Upper lobe of right lung (tissue), 1 donor: ENCODE measurements at places on chromosomes 7 and 10. TPM values are rescaled to one million over a fixed set of nuclear protein-coding genes. Genes with fewer than 3 reads are reported as not detected.

DNA sequence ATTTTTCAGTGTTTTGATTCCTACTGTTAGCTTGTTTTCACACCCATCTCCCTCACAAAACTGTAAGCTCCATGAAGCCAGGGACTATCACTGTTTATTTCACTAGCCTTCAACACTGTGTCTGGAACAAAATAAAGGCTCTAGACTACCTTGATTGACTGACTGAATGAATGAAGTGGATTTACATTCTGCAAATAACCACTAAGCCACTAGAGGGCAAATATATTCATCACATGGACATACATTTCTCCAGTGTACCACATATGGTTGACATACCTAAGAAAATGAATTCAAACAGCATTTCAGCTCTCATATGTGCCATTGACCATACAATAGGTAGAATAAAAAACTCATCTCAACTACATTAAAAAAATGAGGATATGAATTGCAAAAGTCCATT lies 185.9 kb downstream of the RAB11FIP2 start:
- no peak for DNase-seq
- H3K27me3 ChIP-seq: no peaks in the 10 kb centered on the region
- H3K27ac ChIP-seq: no peak overlapping the region
- no peaks in the 10 kb centered on the region for H3K4me1 ChIP-seq
- no peak overlapping the region for H3K4me3 ChIP-seq

GRCh38 chr10:13110908-13111307 lies 10.9 kb downstream of the OPTN start:
- DNase-seq: no peak
- no peak overlapping the region for H3K4me3 ChIP-seq
- no peaks in the 10 kb centered on the region for H3K27me3 ChIP-seq
- no peak overlapping the region for H3K27ac ChIP-seq
- peaks cover 47% of the 10 kb centered on the region for H3K36me3 ChIP-seq
- H3K4me1 ChIP-seq: peaks cover 8% of the 10 kb centered on the region

- DNase-seq: no peak
- no peaks in the 10 kb centered on the region for H3K4me1 ChIP-seq
- H3K27me3 ChIP-seq: peaks cover 4% of the 10 kb centered on the region
- H3K4me3 ChIP-seq: no peak overlapping the region
- no peak overlapping the region for H3K27ac ChIP-seq
Measured at GRCh38 chr10:116784035-116784434, 41.7 kb upstream of the HSPA12A start.

DNA sequence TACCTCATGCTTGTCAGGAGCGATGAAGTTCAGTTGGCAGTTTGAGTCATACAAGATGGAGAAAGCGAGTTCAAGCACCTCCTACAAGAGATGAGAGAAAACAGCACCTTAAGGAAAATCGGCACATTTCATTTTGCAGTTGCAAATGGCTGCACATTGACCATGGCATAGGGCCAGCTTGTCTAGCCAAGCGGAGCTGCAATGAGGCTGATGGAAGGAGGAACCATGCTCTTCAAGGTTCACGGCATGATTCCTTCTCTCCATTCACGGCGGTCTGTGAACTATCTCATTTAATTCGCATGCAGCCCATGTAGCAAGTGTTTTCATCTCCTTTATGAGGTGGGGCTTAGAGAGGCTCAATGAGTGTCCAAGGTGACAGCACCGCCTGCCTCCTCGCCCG lies 137.4 kb upstream of the AOAH start:
- H3K4me3 ChIP-seq: no peak overlapping the region
- H3K27me3 ChIP-seq: no peaks in the 10 kb centered on the region
- H3K36me3 ChIP-seq: peaks cover 20% of the 10 kb centered on the region
- no peak overlapping the region for H3K27ac ChIP-seq
- DNase-seq: no peak
- H3K4me1 ChIP-seq: no peaks in the 10 kb centered on the region

GRCh38 chr7:70063371-70063770 lies 465.1 kb downstream of the AUTS2 start:
- no peak overlapping the region for H3K27ac ChIP-seq
- H3K27me3 ChIP-seq: no peaks in the 10 kb centered on the region
- H3K4me3 ChIP-seq: no peak overlapping the region
- no peak for DNase-seq
- H3K36me3 ChIP-seq: no peaks in the 10 kb centered on the region
- no peaks in the 10 kb centered on the region for H3K4me1 ChIP-seq

DNA sequence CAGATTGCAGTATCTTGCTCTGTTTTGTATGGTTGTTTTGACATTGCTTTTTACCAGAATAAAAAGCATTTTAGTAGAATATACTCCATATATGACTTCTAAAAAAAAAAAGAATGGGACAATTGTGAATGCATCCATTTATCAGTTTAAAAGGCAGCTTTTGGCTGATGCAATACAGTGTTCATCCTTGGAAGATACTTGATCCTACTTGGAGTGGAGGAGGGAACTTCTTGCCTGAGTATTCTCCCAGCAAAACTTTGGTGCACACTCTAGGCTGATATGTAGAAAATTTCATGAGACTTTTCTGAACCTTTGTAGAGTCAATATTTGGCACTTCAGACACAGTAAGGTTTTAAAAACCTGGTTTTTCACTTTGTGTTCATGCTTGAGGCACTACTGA lies 40.2 kb downstream of the WDR11 start:
- no peaks in the 10 kb centered on the region for H3K4me1 ChIP-seq
- no peak overlapping the region for H3K27ac ChIP-seq
- no peak overlapping the region for H3K4me3 ChIP-seq
- H3K27me3 ChIP-seq: no peaks in the 10 kb centered on the region
- no peak for DNase-seq

Gene RPEL1
- total RNA-seq: not detected

GRCh38 chr10:103842605-103843004 lies 12.8 kb downstream of the SH3PXD2A start:
- H3K27me3 ChIP-seq: no peaks in the 10 kb centered on the region
- H3K4me3 ChIP-seq: no peak overlapping the region
- H3K36me3 ChIP-seq: no peaks in the 10 kb centered on the region
- DNase-seq: no peak
- H3K27ac ChIP-seq: no peak overlapping the region

DNA sequence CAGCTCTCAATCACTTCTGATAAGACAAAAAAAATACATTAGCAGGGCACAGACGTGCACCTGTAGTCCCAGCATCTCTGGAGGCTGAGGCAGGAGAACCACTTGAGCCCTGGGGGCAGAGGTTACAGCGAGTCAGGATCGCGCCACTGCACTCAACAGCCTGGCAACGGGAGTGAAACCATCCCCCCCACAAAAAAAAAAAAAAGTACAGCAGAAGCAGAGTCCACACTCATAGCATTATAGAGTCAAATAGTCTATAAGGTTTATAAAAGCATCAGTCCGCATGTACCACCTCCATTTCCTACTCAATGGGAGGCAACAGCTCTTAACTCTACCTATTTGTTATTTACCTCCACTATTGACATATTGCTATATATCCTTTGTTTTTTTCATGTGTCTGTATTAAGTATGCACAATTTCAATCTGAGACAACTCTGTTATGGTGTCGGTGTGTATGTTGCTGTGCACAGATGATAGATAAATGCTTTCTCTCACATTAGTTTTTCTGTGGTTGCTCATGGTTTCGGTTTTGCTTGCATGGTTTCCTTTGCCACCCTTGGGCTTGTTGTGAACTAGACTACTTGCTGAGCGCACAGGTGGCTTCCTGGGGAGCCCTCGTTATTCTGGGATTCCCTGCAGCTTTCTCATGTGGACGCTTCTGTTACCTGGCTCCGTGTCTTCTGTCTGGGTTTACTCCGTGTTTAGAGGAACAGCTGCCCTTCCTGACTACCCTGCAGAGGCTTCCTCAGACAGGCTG lies 40.4 kb downstream of the PROSER2 start:
- H3K4me3 ChIP-seq: peak overlapping the region; percentile 12
- peak; percentile 19 for DNase-seq
- peaks cover 13% of the 10 kb centered on the region for H3K36me3 ChIP-seq
- no peak overlapping the region for H3K27ac ChIP-seq
- no peaks in the 10 kb centered on the region for H3K27me3 ChIP-seq
- no peaks in the 10 kb centered on the region for H3K4me1 ChIP-seq

DNA sequence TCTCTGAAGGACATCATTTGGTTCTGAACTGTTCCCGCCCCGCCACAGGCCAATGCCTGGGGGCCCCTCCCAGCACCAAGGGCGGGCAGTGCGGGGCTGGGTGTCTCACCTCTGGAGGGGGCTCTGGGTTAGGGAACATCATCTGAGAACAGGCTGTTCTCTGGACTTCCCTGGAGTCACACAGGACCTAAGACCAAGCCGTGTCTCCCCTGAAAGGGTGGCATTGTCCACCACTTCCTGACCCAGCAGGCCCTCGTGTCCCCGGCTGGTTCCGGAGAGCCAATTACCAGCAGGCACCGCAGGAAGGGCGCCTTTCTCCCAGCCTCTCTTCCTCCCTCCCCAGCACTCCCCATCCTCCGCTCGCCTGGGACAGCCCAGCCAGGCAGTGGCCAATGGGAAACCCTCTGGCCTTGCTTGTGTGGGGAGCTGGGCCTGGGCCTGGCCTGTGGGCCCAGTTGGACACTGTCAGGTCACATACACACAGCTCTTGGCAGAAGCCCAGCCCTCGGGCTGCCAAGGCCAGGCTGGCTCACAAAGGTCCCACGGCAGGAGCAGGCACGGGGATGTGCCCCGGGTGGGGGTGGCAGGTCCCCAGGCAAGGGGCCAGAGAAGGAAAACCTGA lies 119.5 kb downstream of the SPDYE5 start:
- no peaks in the 10 kb centered on the region for H3K36me3 ChIP-seq
- peak overlapping the region; percentile 4 for H3K4me3 ChIP-seq
- peaks cover 7% of the 10 kb centered on the region for H3K4me1 ChIP-seq
- peak; percentile 89 for DNase-seq
- no peaks in the 10 kb centered on the region for H3K27me3 ChIP-seq

GRCh38 chr10:87670586-87670985 lies 10.9 kb downstream of the PAPSS2 start:
- peaks cover 12% of the 10 kb centered on the region for H3K36me3 ChIP-seq
- H3K27ac ChIP-seq: no peak overlapping the region
- no peaks in the 10 kb centered on the region for H3K27me3 ChIP-seq
- DNase-seq: no peak
- H3K4me3 ChIP-seq: no peak overlapping the region
- peaks cover 9% of the 10 kb centered on the region for H3K4me1 ChIP-seq

- H3K36me3 ChIP-seq: no peaks in the 10 kb centered on the region
- H3K27me3 ChIP-seq: no peaks in the 10 kb centered on the region
- no peaks in the 10 kb centered on the region for H3K4me1 ChIP-seq
- no peak for DNase-seq
- H3K27ac ChIP-seq: no peak overlapping the region
Measured at GRCh38 chr10:86594535-86594934, 59.8 kb upstream of the OPN4 start.

Gene RNLS
- 3.7 TPM for total RNA-seq

DNA sequence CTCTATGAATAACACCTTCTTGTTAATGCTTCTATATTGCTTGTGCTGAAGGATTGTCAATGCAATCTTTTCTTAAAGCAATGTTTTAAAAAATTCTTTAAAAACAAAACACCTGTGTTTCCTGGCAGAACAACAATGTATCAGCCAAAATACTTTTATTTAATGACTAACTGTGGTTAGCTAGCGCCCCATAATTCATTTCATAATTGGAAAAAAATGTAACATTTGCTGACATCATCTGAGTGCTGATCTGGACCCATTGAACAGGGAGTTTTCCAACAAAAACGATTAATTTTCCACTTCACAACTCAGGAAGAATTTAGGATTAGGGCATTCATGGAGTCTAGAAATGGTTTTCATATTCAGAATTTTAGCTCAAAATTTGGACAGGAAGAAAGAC lies 137.6 kb upstream of the CDK6 start:
- H3K27me3 ChIP-seq: no peaks in the 10 kb centered on the region
- H3K4me3 ChIP-seq: no peak overlapping the region
- no peak for DNase-seq
- H3K36me3 ChIP-seq: no peaks in the 10 kb centered on the region
- no peak overlapping the region for H3K27ac ChIP-seq

DNA sequence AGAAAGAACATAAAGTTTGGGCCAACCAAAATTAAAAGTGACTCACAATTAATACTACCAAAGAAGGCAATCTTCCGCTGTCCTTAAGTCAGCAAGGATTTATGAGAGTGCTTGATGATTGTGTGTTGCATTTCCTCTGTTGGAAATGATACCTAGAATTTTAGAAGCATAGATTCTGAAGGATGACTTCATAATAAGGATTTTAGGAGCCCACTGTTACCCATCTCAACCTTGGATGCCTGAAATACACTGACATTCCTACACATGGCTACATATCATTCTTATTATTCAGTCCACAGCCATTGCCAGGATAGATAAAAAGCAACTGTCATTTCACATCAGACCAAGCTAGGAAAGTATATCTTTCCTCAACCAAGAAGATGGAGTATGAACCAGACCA lies 823.8 kb downstream of the LRMDA start:
- no peaks in the 10 kb centered on the region for H3K4me1 ChIP-seq
- no peak overlapping the region for H3K4me3 ChIP-seq
- DNase-seq: no peak
- no peak overlapping the region for H3K27ac ChIP-seq

Gene CTAGE8
- total RNA-seq: 4.9 TPM

DNA sequence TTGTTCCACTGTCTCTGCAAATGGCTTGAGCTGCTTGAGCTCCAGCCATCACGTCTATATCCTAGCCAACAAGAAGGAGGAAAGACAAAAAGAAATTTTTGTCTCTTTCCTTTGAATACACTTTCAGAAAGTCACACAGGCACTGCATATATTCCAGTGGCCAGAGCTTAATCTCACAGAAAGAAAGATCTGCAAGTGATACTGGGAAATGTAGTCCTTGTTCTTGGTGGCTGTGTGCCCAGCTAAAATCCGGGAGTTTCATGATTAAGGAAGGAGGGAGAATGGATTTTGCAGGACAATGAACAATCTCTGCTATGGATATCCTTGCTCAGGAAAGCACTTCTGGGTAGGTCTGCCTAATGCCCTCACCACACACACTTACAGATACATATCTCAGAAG lies 19.5 kb upstream of the DLG5 start:
- no peaks in the 10 kb centered on the region for H3K27me3 ChIP-seq
- no peaks in the 10 kb centered on the region for H3K36me3 ChIP-seq
- no peak overlapping the region for H3K4me3 ChIP-seq
- no peak for DNase-seq
- no peaks in the 10 kb centered on the region for H3K4me1 ChIP-seq

DNA sequence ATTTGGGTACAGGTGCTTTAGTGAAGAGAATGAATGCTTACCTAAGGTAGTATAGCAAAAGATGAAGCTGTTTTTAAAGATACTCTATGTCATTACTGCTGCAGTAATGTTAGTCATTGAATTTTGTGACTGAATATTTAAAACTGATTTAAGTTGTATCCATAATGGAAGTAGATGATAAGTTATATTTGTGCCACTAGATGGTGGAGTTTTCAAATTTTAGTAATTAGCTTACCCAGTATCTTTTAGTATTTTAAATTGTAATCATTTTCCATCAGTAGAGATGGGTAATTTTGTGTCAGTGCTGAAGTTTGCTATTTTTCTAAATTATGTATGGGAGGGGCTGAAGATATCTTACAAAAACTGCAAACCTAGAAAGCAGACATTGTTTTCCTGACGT lies 25.2 kb downstream of the HBP1 start:
- peaks cover 10% of the 10 kb centered on the region for H3K4me1 ChIP-seq
- H3K36me3 ChIP-seq: peaks cover 92% of the 10 kb centered on the region
- H3K4me3 ChIP-seq: no peak overlapping the region

GRCh38 chr10:30349967-30350735 lies 1.1 kb upstream of the MTPAP start:
- H3K27ac ChIP-seq: no peak overlapping the region
- H3K27me3 ChIP-seq: no peaks in the 10 kb centered on the region
- H3K4me1 ChIP-seq: peaks cover 21% of the 10 kb centered on the region
- DNase-seq: no peak
- H3K4me3 ChIP-seq: no peak overlapping the region

Gene SH3PXD2A
- 35.2 TPM for total RNA-seq
